ENCODE measurements at places on chromosomes 12 and 14. TPM values are rescaled to one million over a fixed set of nuclear protein-coding genes. Genes with fewer than 3 reads are reported as not detected.

HCAR1 gene
- 2.2 TPM for total RNA-seq

ACOT6 gene
- total RNA-seq: not detected

PPP1R1A gene
- total RNA-seq: not detected

AKAP6 gene
- 2.2 TPM for total RNA-seq

ORMDL2 gene
- total RNA-seq: 16.9 TPM

PLEKHD1 gene
- not detected for total RNA-seq

AMIGO2 gene
- 3.7 TPM for total RNA-seq

LRP1 gene
- 381 TPM for total RNA-seq

DNA sequence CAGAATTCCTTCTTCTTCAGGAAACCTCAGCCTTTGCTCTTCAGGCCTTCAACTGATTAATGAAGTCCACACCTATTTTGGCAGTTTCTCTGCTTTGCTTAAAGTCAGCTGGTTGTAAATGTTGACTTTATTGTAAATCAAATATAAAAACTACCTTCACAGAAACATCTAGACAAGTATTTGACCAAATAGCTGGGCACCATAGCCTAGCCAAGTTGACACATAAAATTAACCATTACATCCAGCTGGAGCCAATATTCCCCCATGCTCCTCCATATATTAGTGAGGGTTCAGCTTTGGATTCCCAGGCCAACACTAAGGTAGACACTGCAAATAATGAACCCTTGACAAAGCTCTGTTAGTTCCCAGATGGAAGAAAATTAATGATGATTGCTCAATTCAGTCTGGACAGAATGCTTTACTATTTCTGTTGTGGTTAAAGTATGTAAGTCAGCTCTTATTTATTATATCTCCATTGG is 125.5 kb downstream of the ZFP36L1 start:
- peak; percentile 89 for DNase-seq

GRCh38 chr14:104676130-104676693 is 13.2 kb upstream of the INF2 start:
- DNase-seq: no peak

- DNase-seq: no peak
Measured at GRCh38 chr14:94707494-94707893, 62.4 kb downstream of the GSC start.

DNA sequence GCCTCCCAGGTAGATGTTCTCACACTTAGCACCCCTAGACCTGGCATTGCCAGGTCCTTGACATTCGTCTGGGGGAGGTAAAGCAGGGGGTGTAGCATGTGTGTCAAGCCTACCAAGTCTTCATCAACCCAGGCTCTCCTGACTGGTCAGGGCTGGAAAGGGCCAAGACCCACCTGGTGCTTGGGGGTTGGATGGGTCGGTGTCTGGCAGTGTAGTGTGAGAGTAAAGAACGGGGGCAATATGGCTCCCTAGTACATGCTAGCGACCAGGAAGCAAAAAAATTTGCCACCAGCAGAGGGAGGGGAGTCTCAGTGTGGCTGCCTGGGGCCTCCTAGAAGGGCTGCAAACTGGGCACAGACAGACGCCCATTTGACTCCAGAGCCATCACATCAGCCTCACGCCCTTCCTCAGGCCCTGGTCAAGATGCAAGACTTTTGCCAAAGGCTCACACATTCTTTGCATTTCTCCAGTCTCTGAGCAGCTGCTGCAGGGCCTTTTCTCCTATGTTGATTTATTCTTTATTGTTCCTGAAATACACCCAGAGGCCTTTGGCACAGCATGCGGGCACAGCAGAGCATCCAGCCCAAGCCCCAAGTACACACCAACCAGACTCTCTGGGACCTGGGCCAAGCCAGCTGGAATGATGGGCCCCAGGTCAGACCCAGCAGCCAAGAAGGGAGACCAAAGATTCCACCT is 38.3 kb upstream of the PNMA1 start:
- peak; percentile 89 for DNase-seq

DNA sequence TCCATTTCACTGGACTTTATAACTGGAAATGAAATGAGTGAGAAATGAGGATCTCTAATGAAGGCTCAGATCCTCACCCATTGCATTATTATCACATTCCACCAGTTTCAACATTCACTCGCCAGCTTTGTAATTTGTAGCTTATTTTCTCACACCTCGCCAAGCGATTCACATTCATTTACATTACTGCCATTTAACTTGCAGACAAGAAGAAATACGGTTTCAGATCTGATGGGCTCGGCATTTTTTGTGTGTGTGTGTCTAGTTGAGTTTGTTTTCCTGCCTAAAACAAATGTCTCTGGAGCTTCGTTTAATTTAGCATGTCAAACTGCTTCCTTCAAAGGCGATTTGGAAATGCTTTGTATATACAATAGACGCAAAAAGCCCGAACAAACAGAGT is 132.2 kb downstream of the FLRT2 start:
- DNase-seq: no peak

GRCh38 chr12:38175538-38175937 is 141.0 kb upstream of the ALG10B start:
- DNase-seq: no peak

- no peak for DNase-seq
Measured at GRCh38 chr12:104414581-104415341, 42.0 kb upstream of the CHST11 start.

DNA sequence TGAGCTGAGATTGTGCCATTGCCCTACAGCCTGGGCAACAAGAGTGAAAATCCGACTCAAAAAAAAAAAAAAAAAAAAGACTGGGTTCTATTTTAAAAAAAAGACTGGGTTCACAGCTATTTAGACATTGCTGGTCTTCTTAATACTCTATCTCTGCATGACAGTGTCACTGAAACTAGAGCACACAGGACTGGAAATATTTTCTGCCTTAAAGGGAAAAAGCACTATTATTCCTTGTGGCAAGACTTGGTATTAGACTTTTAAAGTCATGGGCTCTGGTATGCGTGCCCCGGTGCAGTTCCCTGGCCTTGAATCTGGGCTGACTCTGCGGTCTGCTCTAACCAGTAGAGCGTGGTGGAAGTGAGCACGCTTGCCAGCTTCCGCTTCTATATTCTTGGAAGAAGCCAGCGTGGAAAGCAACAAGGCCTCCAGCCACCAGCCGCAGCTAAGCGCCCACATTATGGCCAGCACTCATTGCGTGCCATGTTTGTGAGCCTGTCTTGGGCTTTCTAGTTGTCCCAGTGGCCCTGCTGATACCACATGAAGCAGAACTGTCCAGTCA is 31.3 kb downstream of the PRKAB1 start:
- no peak for DNase-seq

DNA sequence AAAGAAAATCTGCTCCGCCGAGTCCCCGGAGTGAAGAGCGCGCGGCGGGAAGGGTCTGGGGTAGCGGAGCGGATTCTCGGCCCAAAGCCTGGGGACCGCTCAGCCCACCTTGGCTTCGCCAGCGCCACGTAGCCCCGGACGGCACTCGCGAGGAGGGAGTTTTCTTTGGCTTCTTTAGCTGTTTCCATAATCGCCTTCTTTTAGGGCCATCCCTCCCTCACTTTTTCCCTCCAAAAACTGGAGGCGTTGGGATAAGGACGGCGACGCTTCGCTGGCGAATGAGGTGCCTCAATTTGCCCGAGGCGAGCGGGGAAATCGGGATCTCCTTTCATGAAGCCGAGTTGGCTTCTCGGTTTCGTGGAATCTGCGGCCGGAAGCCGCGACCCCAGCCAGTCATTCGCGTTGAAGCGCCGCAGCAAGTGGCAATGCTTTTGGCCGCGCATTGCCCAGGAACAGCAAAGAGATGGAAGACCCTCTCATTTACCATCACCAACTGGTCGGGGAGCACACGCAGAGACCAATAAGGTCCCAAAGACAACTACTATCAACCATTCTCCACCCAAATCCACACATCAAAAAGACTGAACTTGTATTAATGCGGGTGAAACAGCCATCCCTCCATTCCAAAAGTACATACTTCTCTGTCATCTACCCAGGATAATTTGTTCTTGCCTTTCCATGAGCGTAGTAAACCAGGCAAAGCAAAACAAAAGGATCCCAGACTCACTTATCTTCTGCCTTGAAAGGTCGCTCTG is 8.4 kb upstream of the SIX1 start:
- no peak for DNase-seq

DNA sequence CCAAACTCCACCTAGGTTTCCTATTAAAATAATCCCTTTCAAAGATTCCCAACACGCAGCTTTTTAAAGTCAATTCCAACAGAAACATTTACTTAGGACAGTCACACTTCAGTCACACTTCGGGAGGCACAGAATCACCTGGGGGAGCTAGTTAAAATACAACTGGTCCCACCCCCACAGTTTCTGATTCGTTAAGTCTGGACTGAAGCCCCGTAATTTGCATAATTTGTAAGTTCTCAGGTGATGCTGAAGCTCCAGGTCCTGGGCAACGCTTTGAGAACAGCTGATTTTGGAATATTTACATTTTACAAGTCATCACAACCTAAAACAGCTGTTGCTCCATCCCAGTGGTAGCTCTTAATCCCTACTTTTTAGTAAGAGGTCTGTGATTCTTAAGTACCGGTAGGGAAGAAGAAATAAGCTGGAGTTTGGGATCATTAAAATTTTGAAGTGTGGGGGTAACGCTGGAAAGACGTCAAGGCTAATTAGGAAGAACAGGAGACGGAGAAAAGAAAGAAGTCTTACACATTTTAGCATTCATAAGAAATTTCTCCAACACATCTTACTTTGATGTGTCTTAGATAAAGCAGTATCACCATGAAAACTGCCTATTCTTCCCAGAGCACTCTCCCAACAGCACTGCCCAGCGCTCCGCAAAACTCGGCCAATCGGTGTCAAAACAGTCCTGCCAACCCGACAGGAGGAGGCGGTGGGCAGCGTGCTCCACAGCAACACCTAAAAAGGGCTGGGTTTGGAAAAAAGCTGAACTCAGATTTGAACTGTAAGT is 1.1 kb downstream of the IPO8 start:
- DNase-seq: peak; percentile 37

DNA sequence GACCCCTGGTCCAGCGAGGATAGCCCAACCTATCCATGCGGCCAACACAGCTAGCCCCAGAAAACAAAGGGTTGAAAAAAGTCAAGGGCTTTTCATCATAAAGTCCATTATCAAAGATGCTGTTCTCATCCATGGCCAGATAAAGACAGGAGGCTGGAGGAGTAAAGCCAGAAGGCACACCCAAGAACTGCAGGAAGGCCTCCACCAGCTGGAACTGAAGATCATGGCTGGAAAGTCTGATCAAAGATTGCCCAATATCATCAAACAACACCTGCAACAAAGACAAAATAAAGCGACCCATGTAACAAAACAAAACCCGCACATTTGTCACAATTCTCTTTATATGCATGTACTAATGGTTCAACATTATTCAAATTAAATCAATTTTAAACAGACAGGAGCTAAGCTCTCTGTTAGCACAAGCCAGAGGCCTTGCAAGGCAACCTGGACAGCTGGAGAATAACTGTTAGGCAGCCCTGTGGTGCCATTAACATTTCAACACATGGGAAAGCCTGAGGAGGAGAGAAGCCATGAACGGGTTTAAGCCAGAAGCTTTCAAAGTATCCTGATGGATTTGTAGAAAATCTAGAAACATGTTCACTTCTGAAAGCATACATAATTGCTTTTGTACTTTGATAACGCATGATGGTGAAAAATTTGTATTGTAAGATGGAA is 34.1 kb downstream of the PSMC1 start:
- DNase-seq: no peak

DNA sequence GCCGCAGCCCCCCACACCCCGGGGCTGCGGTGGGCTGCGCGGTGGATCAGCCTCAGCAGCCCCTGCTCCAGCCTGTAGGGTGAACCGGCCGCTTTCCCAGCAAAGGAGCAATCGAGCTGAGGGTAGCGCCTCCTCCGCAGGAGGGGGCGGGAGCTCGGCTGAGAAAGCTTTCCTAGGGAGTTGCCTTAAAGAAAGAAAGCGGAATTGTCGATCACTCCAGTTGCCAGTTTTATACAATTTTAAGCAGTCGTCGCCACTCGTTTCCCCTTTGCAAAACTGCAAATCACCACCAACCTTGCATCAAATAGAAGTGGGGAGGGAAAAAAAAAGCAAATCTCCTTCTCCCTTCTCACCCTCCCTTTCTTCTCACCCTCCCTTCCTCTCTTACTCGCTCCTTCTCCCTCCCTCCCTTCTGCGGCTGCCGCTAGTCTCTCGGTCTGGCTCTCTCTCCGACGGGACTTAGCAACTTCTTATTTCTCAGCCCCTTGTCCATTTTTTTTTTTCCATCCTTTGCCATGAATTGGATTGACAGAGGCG is at the start of gene PDE3A:
PDE3A (plus strand) TSS at position 424 of the 537 bp plus-strand sequence. CDS start 748 bp downstream, outside the sequence.
- peak; percentile 79 for DNase-seq

GRCh38 chr12:64461634-64462414 is 9.9 kb downstream of the TBK1 start:
- peak; percentile 79 for DNase-seq

DNA sequence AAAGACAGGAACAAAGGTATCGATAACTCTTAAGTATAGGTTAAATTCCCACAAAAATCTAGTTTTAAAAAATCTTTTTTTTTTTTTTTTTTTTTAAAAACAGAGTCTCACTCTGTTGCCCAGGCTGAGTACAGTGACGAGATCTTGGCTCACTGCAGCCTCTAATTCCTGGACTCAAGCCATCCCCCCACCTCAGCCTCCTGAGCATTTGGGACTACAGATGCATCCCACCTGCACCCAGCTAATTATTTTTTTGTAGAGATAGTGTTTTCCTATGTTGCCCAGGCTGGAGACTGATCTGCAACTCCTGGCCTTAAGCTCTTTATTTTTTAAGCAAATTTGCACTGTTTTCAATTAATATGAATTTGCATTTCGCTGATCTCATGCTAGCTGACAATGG is 9.8 kb downstream of the PSEN1 start:
- no peak for DNase-seq

DNA sequence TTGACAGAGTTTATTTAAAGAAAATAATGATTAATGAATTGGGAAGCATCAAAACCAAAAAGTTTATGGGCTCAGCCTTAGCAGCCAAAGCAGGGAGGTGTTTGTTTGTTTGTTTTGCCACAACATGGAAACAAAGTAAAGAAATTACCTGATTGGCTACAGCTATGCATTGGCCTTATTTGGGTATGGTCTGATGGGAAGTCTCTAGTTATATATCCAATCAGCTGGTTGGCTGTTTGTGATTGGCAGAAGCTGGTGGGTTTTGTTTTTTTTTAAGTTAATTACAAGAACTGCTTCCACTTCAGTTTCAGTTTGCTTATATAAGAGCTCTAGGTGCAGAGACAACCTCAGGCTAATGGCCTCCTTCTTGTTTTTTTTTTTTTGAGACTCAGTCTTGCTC is 4.6 kb upstream of the LEMD3 start:
- DNase-seq: no peak

DNA sequence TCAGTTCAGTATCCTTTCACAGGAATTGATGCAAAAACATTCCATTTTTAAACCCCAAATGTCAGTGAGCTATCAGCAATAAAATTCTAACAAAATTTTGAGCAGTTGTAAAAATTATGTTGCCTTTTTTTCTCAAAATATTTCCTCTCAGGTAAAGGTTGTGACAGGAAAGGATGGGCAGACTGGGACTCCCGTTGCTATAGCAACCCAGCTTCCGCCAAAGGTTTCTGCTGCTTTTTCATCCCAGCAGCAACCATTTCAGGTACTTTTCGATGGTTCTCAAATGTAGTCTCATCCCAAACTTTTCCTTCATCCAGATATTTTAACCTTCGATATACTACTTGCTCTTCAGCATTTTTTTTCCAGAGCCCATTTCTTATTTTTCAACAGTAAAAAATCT is 13.6 kb downstream of the EP400 start:
- DNase-seq: no peak

- DNase-seq: no peak
Measured at GRCh38 chr14:72731252-72732020, 162.5 kb downstream of the DPF3 start.

GRCh38 chr12:59059088-59059935 is 139.0 kb upstream of the LRIG3 start:
- DNase-seq: no peak

GRCh38 chr12:116529048-116529447 is 30.1 kb upstream of the MAP1LC3B2 start:
- peak; percentile 78 for DNase-seq

GRCh38 chr12:46455648-46456352 is 83.2 kb upstream of the SLC38A2 start:
- DNase-seq: no peak
